H1 (cell line): ENCODE measurements at places on chromosomes 16 and 17.

- DNase-seq: no peak
Observed at GRCh38 chr17:42798011-42798382, 507 bp downstream of the COA3 start.

GRCh38 chr16:1691956-1692355, 13.9 kb downstream of the JPT2 start:
- DNase-seq: no peak

DNA sequence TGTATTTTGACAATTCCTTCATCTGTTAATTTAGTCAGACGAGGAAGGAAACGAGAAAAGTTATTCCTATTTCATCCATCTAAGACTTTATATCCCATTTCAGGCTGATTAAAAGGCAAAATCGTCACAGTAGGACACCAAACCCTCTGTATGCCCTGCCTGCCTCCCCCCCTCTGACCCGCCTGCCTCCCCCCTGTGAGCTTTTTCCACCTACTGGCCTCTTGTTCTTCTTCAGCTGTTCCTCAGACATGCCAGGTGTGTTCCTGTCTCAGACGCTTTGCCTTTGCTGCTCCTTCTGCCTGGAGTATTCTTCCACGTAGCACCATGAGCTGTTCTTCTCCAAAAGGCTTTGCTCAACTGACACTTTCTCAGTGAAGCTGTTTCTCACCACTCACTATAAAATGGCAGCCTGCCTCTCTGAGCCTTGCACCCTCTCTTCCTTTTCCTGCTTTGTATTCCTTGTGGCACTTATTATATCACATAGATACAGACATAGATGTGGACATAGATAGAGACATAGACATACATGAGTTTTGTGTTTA, 723.4 kb downstream of the MAF start:
- DNase-seq: no peak

DNA sequence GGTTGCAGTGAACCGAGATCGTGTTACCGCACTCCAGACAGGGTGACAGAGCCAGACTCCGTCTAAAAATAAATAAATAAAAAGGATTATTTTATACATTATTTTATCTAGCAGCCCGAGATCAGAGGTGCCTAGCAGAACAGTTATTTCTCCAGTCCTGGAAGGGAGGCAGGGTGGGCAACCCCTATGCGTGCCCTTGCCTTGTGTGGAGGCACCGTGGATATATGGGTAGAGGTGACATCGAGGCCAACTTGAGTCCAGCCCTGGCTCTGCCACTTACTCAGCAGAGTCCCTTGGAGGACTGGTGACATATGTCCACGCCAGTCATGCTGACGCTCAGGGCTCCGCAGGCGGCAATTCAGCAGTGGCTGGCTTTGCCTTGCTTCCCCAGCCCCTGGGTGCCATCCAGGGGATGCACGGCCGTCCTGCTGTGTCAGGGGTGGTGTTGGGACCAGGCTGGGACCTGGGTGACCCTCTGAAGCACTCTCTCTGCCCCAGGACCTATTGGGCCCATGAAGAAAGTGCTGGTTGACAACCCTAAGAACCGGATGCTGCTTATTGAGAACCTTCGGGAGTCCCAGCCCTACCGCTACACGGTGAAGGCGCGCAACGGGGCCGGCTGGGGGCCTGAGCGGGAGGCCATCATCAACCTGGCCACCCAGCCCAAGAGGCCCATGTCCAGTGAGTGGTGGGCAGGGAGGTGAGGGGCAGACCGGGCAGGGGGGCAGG, 13.2 kb downstream of the GALK1 start:
- DNase-seq: no peak

DNA sequence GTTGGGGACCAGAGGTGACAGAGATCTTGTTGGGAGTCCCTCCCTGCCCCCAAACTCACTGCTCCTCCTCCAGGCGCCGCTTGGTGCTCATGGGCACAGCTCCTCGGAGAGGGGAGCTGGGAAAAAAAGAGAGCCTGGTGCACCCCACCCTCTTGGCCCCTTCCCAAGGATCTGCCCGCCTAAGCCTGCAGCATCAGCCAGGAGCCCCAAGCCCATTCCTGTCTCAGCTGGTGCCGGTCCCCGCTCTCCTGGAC, 400 bp downstream of the HCFC1R1 start:
- no peak for DNase-seq

DNA sequence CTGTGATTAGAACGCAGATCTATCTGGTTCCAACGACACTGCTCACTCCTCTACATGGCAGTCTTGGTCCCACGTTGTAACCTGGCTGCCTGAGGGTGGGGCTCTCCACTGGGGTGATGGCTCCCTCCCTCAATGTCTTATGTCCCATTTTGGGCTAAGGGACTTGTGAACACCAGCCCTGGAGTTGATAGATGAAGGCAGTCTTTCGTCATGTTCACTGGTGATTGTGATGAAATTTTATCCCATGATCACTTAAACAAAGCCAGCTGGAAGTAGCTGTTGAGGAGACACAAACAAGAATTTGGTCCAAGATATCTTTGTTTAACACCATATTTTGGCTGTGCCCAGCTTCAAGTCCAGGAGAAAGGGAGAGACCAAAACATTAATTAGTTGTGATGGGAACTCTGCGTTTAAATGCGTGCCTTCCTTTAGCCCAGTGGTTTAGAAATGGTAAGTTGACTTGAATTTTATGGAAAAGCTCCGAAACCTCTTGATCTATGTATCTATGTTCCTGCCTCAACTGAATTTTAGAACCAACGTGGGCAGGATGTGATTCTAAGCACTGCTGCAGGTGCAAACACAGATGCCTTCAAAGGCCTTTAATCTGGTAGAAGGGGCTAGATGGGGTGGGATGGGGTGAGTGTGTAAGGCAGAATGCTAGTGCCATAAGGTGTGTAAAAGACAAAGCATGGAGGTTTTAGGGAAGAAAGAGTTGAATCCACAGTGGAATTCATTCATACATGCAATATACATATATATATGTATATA, 186.8 kb upstream of the IRX3 start:
- DNase-seq: no peak

- DNase-seq: no peak
Observed at GRCh38 chr16:8647721-8648318, 26.3 kb downstream of the METTL22 start.

DNA sequence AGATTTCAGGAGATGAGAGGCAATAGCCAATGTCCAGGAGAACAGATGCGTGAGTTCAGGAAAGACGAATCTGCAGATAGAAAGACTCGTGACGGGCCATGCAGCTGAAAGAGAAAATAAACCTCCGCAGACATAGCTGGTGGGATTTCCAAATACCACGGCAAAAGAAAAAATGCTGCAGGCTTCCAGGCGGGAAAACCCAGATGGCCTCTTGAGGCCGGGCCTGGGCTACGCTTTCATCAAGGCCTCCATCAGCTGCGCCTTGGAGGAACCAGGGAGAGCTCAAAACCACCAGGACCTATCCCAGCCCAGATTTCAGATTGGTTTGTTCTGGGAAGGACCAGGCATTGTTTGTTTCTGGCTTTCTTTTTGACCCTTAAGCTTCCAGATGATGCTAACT, 16.7 kb downstream of the CCDC40 start:
- DNase-seq: no peak

DNA sequence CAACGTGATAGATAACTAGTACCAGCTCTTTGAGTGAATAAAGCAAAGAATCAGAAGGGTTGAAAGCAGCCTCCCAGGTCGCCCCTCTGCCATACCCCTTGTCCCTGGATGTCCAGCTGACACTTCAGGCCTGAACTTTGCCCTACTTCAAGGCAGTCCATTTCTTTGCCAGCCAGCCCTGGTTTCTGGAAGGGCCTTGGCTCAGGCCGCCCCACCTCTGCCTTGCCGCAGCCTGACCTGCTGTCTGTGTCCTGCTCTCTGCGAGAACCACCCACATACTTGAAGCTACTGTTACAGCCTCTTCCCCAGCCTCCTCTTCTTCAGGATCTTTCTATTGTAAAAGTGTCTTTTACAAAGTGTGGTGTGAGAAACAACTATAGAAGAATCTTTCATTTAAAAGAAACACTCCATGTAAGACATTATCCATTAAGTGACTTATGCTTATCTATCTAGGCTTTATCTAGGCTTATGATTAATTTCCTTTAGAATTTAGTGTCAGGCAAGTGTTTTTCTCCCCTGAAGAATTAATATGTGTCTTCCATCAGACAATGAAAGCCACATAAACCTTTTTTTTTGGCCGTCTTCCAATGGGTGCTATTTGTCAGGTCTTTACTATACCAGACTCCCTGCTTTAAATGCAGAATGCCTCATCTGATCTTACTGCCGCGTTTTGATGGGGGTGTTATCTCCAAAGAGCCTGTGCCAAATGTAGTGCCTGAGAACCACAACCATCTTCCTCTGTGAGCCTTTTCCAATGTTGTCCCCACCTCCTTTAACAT, 133.9 kb downstream of the SOCS1 start:
- DNase-seq: no peak

DNA sequence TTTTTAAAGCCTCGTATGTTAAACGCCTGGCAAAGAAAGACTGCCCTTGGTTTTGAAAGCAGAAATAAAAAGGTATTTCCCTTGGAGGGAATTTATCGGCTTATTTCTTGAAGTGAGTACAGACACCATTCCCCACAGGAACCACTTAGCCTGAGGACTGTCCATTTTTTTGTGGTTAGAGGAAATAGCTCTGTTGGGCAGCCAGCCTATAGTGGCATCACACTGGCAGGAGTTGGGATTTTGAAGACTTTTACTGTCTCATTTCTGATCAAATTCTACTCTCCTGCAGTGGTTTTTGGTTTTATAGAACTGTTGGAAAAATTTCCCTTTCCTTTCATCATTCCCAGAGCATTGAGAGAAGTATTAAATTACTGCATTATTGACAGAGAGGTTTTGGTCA, 34.1 kb upstream of the CDC6 start:
- no peak for DNase-seq

DNA sequence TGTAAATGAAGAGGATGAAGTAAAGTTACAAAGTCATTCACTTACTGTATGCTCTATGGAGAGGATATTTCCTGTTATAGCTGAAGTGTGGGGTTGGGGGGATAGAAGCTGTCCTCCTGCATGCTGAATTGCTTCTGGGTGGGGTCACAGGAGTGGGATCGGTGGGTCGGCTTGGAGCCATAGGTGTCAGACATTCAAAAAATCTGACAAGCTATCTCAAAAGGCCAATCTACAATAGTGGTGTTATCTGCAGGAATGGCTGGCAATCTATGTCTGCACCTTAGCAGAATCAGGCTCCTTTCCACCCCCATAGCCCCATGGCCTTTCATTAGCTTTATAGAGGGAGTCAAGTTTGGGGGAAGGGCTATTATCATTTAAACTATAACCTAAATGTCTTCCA, 104.9 kb downstream of the ABCC12 start:
- no peak for DNase-seq

DNA sequence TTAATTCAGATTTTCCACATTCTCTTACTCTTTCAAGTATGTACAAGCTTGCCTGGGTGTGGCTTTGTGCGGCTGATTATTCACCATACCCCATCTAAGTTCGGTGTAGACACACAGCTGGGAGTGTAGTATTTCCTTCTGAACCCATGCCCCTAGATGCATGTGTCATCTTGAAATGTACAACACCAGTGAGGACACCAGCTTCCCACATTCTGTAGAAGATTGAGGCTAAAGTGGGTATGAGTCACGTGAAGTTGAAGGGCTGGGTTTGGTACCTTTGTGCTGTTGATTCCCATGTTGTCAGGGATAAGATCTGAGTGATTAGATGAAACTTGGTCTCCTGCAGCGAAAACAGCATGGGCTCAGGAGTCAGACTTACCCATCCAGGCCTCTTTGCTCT, 14.6 kb upstream of the DHX8 start:
- DNase-seq: no peak

GRCh38 chr16:56855946-56856345, 9.1 kb upstream of the SLC12A3 start:
- no peak for DNase-seq

DNA sequence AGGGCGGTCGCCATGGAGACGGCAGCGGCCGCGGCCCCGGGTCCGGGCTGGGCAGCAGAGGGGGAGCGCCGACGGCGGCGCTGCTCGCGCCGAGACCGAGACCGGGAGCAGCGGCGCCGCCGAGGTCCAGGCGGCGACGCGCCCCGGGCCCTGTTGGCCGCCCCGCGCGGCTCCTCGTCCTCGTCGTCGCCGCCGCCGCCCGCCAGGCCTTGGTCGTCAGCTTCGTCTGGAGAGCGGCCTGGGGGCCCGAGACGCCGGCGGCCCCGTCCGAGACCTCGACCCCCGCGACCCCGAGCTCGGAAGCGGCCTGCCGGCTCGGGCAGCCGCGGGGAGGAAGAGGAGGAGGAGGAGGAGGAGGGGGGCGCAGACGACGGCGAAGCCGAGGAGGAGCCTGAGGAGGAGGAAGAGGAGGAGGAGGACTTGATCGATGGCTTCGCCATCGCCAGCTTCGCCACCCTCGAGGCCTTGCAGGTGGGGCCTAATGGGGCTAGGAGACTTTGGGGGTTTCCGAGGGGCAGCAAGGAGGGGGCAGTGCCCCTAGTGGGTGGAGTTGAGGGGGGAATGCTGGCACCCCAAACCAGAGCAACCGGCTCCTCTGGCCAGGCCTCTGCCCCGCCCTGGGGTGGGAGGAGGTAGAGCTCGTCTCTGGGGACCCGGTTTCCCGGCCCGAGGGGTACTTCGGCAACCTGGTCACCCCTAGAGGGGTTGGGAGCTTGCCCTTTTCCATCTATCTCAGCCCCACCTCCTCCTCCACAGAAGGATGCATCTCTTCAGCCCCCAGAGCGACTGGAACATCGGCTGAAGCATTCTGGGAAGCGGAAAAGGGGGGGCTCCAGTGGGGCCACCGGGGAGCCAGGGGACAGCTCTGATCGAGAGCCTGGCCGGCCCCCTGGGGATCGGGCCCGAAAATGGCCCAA, 1.5 kb downstream of the FBRS start:
- no peak for DNase-seq

DNA sequence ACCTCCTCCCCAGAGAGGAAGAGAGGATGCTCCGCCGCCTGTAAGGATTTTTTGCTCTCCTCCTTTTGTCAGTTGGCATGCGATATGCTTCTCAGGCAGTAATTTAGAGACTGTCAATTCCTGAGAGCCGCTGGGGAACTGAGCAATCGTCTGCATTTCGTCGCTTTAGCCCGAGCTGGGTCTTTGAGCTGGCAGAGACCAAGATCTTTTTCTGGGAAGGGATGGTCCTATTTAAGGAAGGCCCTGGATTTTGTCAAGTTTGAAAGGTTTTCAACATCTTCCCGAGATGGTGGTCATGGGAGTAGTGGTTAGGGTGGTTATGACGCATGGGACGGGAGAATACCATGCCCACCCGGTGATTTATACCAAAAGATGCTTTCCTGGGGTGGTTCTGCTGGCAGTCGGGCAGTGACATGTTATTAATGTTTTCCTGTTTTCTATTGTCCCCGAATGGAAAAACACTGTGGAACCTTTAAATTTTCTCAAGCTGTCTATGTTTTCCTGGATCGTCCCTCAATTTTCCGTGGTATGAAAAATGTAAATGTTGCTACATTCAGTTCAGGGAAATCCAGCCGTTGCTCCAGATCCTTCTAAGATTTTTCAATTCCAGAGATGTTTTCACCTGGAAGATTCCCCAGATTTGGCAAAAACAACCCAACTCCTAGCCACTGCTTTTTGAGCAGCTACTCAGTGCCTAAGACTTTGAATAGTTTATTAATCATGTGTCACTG, 586.4 kb downstream of the MAF start:
- no peak for DNase-seq

DNA sequence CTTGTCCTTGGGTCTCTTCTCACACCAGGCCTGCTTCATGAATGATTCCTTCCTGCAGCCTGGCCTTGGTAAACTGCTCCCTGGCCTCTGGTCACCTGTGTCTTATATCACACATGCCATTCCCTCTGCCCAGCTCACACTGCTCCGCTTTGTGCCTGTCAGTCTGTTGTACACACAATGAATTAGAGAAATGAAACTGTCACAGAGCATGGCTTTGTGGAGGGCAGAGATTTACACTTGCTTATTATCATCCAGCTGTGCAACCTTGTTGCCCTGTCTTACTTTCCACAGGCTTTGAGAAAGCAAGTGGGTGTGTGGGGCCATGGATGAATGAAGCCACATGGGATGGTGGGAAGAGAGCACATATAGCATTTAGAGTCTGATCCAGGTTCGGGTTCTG, 22.4 kb downstream of the ALDH3A2 start:
- no peak for DNase-seq
